ENCODE measurements at places on chromosomes 6 and 20.

- no peak for DNase-seq
These were observed 56.0 kb downstream of the CTNNBL1 start for GRCh38 chr20:37749620-37750403.

- DNase-seq, result peak; percentile 34
These were observed 198.8 kb upstream of the PREP start for GRCh38 chr6:105601541-105602236.

GRCh38 chr6:71309656-71310055 is 21.0 kb downstream of the OGFRL1 start:
- no peak for DNase-seq

- peak; percentile 87 for DNase-seq
These were observed 29.2 kb downstream of the TFEB start for GRCh38 chr6:41705996-41706835.

DNA sequence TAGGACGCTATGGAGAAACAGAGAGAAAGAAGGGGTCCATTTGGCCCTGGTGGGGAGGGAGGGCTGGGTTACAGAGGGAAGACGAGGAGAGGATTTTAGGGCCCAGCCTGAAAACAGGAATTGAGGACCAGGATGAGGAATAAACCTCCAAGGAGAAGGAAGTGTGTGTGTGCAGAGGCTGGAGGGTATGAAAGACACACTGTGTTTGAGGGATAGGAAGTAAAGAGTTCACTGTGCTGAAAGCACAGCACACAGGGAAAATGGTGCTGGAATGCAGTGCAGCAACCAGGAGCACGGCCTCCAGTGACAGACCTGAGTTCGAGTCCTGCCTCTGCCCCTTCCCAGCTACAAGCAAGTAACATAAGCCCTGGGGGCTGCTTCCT is 7.8 kb downstream of the MBOAT1 start:
- no peak for DNase-seq

DNA sequence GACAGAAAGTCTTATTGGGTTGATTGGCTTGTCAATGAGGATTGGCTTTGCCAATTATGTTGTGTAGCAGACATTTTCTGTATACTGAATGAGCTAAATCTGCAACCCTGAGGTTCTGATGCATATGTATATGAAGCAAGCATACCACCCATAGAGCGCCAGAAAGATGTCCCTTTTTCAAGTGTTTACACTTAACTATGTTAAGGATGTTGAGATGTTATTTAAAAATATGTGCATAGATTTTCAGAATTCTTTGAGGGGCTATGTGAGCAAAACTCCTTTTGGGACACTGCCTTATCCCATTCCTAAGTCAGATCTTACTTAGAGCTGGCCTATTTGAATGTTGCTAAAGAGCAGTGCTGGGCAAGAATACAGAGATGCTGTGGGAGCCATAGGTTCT is 1.9 kb downstream of the AIG1 start:
- DNase-seq, result no peak

DNA sequence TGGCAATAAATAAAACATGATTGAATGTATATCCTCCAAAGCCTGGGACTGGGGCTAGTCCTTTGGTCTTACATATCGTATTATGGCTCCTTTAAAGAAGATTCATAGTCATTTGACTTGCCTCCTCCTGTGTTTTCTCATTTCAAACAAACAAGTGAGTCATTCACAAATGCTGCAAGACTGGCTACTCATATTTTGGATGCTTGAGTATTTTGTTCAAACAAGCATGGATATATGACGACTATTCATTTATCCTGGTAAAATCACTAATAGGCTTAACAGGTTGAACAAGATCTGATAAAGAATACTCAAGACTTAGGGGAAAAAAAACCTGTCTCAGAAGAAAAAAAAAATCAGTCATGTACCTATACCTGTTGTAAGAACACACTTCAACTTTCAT is 111.1 kb upstream of the CCDC28A start:
- DNase-seq, result no peak

DNA sequence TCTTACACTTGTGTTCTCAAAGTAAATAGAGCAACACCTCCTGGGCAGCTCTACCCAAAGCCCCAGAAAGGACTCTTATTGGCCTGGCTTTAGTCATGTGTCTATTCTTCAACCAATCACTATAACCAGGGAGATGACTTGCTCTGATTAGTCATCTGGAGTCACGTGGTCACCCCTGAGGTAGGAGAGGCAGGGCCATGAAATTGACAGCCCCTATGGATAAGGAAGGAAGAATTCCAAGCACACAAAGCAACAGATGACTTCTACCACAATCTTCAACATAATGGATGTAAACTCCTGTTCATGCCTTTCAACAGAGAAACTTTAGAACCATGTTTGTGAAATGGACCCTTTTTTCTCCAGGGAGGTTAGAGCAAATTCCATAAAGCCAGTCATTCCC is 24.6 kb upstream of the EYA2 start:
- DNase-seq, result no peak

DNA sequence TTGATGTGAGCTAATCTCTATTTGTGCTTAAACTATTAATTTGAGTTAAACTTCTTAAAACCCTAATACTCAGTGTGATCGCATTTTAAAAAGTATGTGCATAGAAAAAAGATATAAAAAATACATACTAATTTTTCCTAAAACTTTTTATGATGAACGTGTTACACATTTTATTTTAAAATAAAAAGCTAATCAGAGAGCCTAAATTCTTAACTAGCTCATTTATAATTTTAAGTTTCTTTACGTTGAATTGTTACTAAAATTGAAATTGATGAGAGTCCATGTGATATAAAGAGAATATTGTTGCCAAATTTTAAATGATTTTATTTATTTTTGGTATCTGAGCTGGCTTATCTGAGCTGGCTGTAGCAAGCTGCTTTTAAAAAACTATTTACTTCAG is 6.6 kb downstream of the MAP3K4 start:
- no peak for DNase-seq

GRCh38 chr6:55250400-55250799 is 76.1 kb downstream of the HCRTR2 start:
- no peak for DNase-seq

- DNase-seq, result no peak
These were observed 107.2 kb upstream of the GGTLC1 start for GRCh38 chr20:24095756-24096155.

GRCh38 chr20:41747226-41747625 is 129.0 kb upstream of the CHD6 start:
- DNase-seq, result no peak

DNA sequence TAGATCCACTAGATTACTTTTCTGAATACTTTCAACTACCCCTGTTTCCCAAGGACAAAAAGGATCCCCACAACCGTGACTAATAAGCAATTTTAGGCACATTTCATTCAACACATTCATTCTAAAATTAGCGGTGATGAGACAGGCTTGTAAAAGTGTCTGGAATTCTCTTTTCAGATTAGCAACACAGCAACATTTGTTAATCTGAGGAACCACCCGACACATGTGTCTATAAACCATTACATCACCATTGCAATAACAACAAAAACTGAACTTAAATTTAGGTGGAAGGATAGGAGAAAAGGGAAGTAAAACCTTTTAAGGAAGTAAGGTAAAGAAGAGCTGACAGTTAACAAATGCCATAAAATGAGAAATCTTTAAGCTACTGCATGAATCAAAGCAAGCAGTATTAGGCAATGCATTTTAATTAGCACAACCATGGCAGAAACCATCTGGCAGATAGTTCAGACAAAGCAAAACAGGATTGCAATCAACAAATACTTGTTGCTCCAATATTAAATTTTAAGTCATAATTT is 49.1 kb downstream of the MAP3K7 start:
- DNase-seq, result no peak

DNA sequence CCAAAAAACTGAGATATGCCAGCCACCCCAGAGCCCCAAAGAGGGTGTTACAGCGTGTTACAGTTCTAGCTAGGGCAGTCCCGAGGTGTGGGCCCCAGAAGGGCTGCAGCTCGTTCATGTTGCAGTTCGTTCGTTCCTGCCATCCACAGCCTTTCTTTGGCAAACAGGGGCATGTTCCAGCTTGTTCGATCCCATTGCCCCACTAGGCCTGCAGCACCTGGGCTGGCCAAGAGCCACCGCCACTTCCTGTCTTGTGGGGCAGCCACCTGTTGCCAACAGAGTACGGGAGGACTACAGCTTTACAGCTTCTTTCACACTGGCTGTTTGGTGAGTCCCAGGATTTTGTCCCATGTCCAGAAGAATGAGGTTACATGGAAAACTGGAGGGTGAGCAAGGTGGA is 198.1 kb downstream of the MMUT start:
- no peak for DNase-seq

- DNase-seq, result no peak
These were observed 58.0 kb downstream of the APCDD1L start for GRCh38 chr20:58457083-58457695.

GRCh38 chr6:64014595-64014994 is 379.0 kb downstream of the PHF3 start:
- no peak for DNase-seq

GRCh38 chr6:158609455-158610155 is 34.9 kb downstream of the DYNLT1 start:
- DNase-seq, result no peak

- no peak for DNase-seq
These were observed 93.5 kb downstream of the CEBPB start for GRCh38 chr20:50283922-50284810.

DNA sequence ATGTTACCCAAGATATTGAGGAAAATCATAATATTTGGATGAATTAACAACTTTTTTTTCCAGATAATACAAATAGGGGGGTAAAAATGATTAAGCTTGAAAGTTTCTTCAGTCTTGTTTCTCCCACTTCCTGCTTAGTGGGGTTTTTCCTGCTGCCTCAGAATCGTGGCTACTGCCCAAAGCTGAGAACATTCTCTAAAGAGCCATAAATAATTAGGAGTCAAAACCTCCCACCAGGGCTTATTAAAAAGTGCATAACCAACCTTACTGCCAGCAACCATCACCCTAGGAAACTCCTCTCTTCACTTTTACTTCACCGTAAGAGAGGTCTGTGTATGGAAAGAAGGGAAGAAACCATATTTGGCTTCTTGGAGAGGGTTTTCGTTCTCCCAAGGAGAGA is 9.0 kb upstream of the LCA5 start:
- no peak for DNase-seq

- no peak for DNase-seq
These were observed 235.7 kb downstream of the DOK5 start for GRCh38 chr20:54711071-54711470.

DNA sequence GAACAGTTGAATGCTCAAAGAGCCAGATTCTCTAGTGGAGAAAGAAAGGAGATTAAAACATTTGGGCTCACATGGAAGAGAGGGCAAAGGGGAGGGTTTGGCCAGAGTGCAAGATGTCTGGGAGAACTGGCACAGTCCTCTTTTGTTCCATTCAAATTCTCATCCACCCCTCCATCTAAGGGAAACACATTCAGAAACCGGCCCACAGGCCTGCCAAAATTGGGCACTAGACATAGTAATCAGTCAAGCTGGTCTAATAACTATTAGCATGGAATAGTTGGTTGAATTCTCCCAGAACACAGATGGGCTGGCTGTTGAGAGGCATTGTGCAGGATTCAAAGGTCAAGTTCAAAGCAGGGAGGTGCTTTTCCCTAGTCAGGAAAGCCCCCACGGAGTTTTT is 341.4 kb upstream of the IRAK1BP1 start:
- no peak for DNase-seq

DNA sequence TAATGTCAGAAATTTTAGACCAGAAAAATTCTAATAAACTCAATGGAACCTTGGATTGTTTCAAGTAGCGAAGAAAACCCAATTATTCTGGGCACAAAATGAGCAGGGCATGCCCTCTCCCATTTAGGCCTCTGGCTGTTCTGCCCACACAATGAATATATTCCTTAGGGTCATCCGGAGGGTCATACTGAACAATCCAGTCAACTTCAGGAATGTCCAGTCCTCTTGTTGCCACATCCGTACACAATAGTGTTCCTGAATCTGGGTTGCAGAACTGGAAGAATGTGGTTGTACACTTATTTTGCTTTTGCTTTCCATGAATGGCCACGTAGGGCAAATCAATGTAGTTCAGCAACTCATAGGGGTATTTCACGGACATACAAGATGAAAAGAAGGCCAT is 23.4 kb upstream of the RNF144B start:
- DNase-seq, result no peak

- DNase-seq, result no peak
These were observed 71.0 kb upstream of the SIRPA start for GRCh38 chr20:1824181-1824580.

GRCh38 chr20:53888951-53889350 is 181.4 kb downstream of the BCAS1 start:
- DNase-seq, result no peak

DNA sequence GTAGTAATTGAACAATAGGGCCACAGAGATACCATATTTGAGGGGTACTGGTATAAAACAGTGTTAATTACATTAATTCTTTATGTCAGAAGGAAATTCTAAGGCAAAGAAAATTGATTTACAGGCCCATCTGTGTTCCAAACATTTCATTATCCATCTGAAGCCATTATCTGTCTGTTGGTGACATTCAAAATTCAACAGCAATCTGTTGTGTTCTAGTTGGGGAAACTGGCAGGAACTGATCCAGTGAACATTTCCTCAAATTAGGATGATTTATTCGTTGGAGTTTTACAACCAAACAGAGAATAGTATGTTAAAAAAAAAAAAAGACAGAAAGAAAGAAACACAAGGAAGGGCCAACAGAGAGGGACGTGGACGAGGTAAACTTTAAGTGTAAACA is 30.1 kb downstream of the HEBP2 start:
- no peak for DNase-seq

DNA sequence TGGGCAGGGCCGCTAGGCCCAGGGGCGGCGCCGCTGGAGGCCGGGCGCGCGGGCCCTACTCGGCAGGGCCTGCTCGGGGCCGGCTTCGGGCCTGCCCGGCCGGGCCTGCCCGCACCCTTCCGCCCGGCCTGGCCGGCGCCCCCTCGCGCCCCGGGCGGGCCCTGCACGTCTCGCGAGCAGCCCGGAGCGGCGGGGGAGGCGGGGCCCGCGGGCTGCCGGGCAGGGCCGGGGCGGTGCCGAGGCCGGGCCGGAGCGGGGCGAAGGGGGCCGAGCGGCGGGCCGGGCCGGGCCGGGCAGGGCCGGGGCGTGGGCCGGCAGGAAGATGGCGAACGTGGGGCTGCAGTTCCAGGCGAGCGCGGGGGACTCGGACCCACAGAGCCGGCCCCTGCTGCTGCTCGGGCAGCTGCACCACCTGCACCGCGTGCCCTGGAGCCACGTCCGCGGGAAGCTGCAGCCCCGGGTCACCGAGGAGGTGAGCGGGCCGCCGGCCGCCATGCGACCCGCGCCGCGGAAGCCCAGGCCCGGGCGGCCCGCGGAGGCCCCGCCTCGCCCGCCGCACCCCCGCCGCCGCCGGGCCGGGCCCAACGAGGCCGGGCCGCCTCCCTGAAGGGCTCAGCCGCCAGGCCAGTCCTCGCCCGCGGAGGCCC is at the start of gene NPEPL1:
TSS of gene NPEPL1 (plus strand) at position 222 of the 647 bp plus-strand sequence. CDS start at position 323, 101 bp downstream.
- peak; percentile 79 for DNase-seq

Data from heart right ventricle (tissue), 16 donors.